Stimulated activated CD4-positive, alpha-beta T cell treated with anti-CD3 and anti-CD28 coated beads, Interleukin-1b, Interleukin-23, amount 100 ng/mL, for 1 hour (primary cell): ENCODE measurements at places on chromosomes 11 and 22.

DNA sequence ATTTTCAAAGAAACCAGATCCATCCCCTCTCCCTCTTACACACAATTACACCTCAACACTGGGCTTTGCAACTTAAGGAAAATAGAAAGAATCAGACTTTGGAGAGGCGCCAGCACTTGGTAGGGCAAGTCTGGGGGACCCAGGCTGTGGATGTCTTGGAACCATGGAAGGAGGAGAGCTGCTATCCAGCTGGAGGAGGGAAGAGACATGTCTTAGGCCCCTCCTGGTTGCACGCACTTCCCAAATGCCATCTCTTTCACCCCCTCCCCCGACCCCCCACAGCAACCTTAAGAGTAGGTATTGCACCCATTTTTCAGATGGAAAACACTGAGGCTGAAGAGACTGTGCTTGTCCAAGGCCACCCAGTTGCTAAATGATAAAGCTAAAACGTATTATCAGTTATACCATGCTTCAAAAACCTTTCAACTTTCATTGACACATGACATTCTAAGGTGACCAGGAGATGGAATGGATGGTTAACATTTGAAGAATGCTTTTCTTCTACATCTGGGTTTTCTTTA is 3.9 kb downstream of the TIMP3 start:
- no peak for DNase-seq

DNA sequence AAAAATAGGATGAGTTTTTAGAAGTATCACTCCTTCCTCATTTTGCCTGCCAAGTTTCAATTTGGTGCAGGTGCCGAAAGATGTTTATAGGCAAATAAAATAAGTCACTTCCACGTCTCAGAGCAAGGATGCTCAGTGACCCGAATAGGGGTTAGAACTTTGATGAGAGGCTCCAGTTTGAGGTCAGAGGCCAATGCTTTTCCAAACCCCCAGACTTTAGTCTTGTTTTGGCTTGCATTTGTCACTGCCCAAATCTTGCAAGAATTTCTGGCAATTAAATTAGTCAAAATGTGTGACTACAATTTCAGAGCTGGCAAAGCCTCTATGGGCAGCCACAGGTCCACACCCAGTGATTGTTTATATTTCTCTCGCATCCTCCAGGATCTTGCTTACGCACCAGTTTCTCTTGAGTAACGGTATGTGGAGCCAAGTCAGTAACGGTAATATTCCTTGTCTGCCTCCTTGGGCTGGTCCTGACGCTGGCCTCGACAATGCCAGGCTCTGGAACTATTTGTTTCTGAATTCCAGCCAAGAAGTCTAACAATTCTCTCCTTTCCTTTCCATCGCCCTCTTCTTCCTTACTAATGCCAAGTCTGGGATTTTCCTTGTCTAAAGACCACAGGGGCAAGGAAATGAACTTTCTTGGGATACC is 9.9 kb upstream of the NUP160 start:
- DNase-seq, result no peak

- no peak for DNase-seq
Observed at GRCh38 chr22:44519886-44520285, 21.9 kb upstream of the RTL6 start.

DNA sequence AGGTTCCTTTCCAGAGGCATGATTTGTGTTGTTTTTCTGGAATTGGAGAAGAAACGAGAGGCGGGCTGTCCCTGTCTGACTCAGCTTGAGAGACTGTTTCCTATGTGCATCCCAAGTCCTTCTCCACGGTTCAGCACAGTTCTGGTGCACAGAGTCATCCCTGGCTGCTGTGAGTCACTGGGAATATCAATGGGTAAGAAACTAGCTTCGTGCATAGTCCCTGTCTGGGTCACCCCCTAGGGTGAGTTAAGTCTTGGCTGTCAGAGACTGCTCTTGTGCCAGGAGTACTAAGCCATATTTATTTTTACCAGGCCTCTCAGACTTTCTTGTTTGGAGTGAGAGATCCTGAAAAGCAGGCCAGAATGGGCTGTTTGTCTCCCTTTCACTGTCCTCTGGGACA is 2.4 kb upstream of the LRP4 start:
- DNase-seq, result no peak

GRCh38 chr11:8317159-8317558 is 53.5 kb upstream of the LMO1 start:
- no peak for DNase-seq

- no peak for DNase-seq
Observed at GRCh38 chr11:61120706-61121191, 18.5 kb downstream of the CD5 start.

GRCh38 chr22:21624120-21624879 is 5.5 kb downstream of the YDJC start:
- no peak for DNase-seq

DNA sequence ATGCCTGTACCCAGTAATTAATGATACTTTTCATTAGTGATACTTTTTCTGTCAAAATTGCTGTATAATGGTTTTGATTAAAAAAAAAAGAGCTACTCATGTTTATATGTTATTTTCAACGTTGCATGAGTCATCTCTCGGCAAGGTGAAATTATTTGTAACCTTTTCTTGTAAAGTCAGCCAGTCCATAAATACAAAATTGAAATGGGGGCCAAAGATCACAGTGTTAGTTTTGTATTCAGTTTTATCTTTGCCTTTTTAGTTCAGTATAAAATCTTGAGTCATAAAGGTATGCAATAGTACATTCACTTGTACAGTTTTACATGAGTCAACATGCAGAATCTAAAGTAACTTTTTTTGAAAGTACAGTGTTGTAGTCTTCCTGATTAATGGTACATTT is 4.3 kb downstream of the ARHGEF12 start:
- no peak for DNase-seq

- DNase-seq, result no peak
Observed at GRCh38 chr11:115617767-115618166, 113.6 kb upstream of the CADM1 start.

DNA sequence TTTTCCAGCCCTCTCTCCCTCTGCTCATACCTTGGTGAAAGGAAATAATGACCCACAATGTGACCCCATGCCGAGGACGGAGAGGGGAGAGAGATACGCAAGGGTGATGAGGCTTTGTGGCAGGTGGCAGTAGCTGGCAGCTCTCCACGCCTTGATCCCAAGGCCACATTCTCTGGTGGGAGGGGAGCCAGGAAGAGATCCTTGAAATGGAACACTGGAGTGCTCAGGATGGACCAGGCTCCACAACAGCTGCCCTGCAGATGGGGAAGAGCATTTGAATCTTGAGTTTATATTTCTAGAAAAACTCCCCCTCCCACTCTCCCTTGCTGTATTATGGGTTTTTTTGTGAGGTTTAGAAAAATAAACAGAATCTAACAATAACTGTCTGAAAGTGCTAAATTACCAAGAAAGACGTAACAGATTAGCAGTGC is 61.6 kb upstream of the CDON start:
- DNase-seq, result no peak

DNA sequence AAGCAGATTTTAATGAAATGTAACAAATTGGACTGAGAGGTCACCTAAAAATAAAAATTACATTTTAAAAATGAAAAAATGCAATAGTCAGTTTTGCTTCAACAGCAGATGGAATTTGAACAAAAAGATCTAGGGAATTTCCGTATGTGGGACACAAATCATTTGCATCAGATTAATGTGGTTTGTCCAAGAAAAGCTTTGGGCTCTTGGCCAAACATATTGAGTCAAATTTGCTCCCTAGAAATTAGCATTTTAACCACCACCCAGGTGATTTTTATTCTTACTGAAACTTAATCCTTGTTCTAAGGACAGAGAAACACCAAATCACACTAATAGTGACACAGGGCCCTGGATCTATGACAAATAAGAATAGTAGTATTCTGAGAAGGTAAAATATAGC is 1477.8 kb downstream of the FAM181B start:
- DNase-seq, result no peak

DNA sequence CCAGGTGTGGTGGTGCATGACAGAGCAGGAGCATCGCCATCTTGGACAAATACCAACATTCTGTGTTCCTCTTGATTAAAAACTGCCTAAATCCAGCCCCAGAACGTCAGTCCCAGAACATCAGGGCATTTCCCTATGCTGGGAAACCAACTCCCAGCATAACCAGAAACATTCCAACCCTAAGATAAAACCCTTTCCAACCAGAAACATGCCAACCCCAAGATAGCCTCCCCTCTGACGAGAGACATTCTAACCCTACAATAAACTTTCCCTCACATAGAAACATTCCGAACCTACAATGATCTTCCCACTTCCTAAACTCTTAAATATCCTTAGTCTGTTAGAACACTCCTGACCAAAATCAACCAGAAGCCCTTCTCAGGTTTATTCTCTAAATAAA is 11.6 kb downstream of the PLAAT4 start:
- DNase-seq, result no peak

DNA sequence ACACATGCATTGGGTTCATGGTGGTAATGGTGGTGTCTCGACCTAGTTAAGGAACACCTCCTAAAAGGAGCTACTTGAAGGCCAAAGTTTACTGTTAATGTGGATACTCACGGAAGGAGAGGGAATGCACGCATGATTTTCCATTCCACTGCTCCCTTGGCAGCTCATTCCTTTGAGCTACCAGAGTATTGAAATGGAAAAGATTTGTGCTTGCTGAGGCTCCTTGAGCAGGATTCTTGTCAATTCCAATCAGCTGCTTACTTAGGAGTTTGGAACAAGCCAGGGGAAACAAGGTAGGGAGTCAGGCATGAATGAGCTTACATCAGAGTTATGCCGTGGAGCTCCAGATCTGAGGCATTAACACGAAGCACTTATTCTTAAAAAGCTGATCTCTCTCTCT is 108.8 kb downstream of the GRIA4 start:
- DNase-seq, result no peak

- no peak for DNase-seq
Observed at GRCh38 chr11:91527380-91528030, 697.1 kb upstream of the FAT3 start.

GRCh38 chr22:33986167-33986771 is 66.0 kb upstream of the LARGE1 start:
- DNase-seq, result no peak

DNA sequence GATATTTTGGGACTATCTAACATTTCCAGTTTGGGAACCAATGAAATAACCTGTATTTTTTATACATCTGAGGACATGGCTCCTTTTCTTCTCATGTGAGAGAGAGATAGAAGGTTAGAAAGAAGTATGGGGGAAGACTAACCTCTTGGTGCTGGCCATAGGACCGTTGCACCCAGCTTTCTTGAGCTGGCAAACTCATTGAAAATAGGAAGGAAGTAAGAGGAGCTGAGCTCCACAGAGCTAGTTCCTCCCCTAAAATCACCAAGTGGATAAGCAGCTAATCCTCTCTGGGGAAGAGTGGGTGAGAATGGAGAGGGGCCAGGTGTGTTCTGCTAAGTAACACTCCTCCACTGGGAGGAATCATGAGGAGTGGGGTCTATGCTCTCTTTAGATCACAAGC is 387.4 kb upstream of the CADM1 start:
- no peak for DNase-seq

DNA sequence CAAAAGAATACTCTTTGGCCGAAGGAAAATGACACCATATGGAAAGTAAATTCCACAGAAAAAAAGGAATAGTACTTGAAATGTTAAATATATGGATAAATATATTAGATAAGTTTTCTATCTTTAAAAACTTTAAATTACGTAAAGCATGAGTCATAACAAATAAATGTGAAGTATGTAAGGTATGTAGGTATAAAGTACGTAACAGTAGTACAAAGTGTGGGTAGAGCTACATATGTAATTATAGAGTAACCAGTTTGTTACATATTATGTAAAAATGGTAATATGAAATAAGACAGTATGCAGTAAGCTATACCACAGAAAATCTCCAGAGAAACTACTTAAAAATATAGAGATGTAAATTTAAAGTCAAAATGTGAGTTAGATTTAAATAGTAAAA is 582.3 kb upstream of the CHORDC1 start:
- no peak for DNase-seq

GRCh38 chr11:62918531-62918930 is 2.6 kb downstream of the CHRM1 start:
- DNase-seq, result no peak

GRCh38 chr11:64209563-64209843 is 3.0 kb downstream of the FERMT3 start:
- DNase-seq, result no peak

GRCh38 chr11:111428113-111428876 is 49.2 kb upstream of the POU2AF1 start:
- no peak for DNase-seq

- no peak for DNase-seq
Observed at GRCh38 chr11:2300936-2301630, 635 bp downstream of the C11orf21 start.

DNA sequence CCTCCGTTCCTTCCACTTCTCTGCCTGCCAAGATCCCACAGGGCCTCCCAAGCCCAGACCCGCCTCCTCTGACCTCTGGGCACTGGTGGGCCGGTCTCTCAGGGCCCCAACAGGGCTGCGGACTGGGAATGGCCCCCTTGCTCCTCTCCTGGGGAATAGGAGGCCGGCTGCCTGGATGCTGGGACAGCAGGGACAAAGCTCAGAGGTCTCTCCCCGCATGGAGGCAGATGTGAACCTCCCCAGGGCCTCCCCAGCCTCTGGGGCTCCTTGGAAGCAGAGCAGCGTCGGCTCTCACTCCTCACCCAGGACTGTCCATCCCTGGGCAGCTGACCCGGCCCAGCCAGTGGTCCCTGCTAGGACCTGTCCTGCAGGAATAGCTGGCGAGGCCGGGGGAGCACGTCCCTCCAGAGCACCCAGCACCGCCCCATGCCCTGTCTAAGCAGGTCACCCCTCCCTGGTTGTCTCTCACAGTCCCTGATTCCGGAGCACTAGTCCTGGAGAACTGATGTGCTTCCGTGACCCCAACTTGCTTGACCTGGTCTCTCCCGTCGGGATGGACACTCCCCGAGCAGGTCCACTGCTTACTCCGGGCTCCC is 85.8 kb downstream of the RTL6 start:
- no peak for DNase-seq

- DNase-seq, result no peak
Observed at GRCh38 chr22:36816636-36817524, at the start of gene PVALB. Gene PVALB (minus strand): TSS chr22:36817035. CDS start chr22:36817005, 30 bp downstream.

DNA sequence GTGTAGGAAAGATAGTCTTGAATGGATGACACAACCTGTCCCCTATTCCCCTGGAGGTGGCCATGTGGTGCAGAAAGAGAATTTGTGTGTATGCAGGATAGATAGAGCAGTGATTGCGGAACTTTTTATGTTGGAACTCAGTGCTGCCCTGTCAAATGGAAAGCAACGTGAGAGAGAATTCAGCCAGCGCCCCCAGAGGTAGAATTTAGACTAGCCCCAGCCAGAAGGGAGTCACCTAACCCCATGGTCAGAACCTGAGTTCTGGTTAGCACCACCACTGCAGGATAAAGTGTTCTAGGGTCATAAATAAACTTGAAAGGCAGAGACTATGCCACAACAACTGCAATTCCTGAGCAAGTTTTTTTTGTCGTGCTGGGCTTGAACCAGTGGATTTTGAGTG is 152.9 kb upstream of the GRIA4 start:
- DNase-seq, result no peak

GRCh38 chr11:92297567-92298553 is 73.2 kb downstream of the FAT3 start:
- DNase-seq, result no peak

DNA sequence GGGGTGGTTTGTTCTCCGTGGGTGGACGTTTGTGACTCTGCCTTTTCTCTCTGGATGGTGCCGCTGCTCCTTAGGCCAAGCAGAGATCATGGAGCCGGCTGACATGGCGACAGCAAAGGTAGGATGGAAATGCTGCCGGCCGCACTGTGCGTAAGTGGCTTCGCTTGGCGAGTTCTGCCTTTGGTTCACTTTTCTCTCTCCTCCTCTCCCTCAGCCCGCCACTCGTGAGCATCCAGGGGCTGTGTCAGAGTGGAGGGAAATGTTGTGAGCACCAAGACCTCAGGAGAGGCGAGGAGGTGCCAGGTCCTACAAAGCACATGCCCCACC is 80.5 kb downstream of the GRAMD1B start:
- DNase-seq, result no peak

- no peak for DNase-seq
Observed at GRCh38 chr11:86414032-86414431, 39.3 kb downstream of the CCDC81 start.
